ENCODE measurements at places on chromosomes 16 and 17.

- DNase-seq: no peak
Observed at GRCh38 chr16:27447301-27447700, 45.3 kb downstream of the IL21R start.

DNA sequence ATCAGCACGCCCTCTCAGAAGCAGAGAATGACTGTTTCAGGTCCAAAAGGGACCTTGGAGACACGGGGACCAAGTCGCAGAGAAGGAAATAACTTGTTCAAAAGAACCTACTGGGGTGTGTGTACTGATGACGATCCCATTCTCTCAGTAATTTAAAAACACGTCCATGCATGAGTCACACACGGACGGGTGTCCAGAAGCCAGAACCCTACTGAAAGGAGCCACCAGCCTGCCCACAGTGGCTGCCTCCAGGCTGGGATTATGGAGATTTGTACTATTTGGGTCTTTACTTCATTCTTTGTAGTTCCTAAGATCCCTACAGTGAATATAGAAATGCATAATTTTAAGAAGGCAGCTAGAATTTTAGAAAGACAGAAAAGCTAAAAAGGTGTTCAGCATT is 27.8 kb downstream of the TMEM204 start:
- DNase-seq: no peak

DNA sequence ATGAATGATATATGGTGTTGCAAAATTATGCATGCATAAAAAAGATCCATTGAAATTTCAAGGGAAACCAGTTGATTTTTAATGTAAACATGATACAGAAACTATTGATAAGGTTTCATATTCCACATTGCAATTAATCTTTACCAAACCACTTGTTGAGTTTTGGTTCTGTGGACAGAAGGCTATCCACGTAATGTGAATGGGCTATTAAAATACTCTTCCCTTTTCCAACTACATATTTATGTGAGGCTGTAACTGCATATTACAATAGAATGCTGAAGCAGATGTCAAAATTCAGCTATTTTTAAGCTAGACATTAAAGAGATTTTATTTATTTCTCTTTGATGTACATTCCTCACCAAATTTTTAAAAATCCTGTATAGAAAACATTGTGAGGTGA is 33.7 kb upstream of the VPS4A start:
- DNase-seq: no peak

GRCh38 chr17:79803997-79804855 is 7.3 kb upstream of the CBX8 start:
- DNase-seq: no peak

DNA sequence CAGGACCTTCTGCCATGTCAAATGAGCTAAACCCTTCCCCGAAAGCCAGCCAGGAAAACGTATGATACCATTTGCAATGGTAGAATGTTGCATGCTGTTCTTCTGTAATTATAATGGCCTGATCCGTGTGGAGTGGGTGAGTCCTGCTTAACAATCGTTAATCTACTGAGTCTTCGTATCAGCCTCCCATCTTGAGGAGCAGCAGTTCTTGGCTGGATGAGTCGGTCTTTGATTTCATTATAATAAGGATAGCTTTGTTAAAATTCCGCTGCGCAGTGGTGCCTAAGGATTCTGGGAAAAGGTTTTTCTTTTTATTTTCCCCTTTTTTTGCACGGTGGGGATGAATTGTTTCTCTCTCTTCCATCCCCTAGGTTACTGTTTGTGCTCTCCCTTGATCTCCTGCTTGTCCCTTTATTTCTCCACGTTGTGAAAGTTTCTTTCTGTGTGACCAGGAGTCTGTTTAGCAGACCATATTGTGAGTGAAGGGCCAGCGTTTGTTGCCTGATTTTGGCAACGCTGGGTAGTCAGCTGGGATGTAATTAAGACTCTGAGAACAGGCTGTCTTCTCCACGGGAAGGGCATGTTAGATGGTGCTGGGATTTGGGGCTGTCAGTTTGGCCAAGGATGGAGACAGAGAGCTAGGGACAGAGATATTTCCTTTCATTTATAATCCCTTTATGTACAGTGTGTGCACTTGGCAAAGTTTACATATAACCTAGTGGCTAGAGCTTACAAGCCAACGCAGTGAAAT is 263.0 kb downstream of the FTO start:
- no peak for DNase-seq

All from activated T-cell treated with anti-CD3 and anti-CD28 coated beads for 1 hour (primary cell).